ENCODE measurements at places on chromosomes 16 and 17. TPM values are rescaled to one million over a fixed set of nuclear protein-coding genes. Genes with fewer than 3 reads are reported as not detected.

KRTAP4-4 gene
- not detected for polyA plus RNA-seq

IRX3 gene
- not detected for polyA plus RNA-seq

PRDM7 gene
- not detected for polyA plus RNA-seq

PSMD12 gene
- polyA plus RNA-seq = 30.1 TPM

RNF213 gene
- polyA plus RNA-seq = 26.2 TPM

SRL gene
- not detected for polyA plus RNA-seq

KRTAP3-1 gene
- polyA plus RNA-seq = not detected

MAPK8IP3 gene
- 5.9 TPM for polyA plus RNA-seq

KRT31 gene
- not detected for polyA plus RNA-seq

CHST4 gene
- not detected for polyA plus RNA-seq

UBE2I gene
- polyA plus RNA-seq = 165 TPM

SPN gene
- 11.0 TPM for polyA plus RNA-seq

KRT24 gene
- polyA plus RNA-seq = not detected

CDRT4 gene
- polyA plus RNA-seq = 0.50 TPM

CLDN7 gene
- 1.2 TPM for polyA plus RNA-seq

KRT33B gene
- polyA plus RNA-seq = not detected

NSRP1 gene
- 40.8 TPM for polyA plus RNA-seq

ARMC7 gene
- 4.5 TPM for polyA plus RNA-seq

MT4 gene
- not detected for polyA plus RNA-seq

KRT27 gene
- not detected for polyA plus RNA-seq

HOXB6 gene
- not detected for polyA plus RNA-seq

TBC1D16 gene
- 1.7 TPM for polyA plus RNA-seq

SOST gene
- not detected for polyA plus RNA-seq

CRHR1 gene
- not detected for polyA plus RNA-seq

KCNG4 gene
- polyA plus RNA-seq = not detected

ATP2C2 gene
- polyA plus RNA-seq = not detected

CDH16 gene
- polyA plus RNA-seq = not detected

SEZ6L2 gene
- polyA plus RNA-seq = not detected

ZP2 gene
- not detected for polyA plus RNA-seq

IGFBP4 gene
- polyA plus RNA-seq = 3.0 TPM

NOD2 gene
- 0.86 TPM for polyA plus RNA-seq

PIK3R5 gene
- polyA plus RNA-seq = 30.7 TPM

ITGAD gene
- not detected for polyA plus RNA-seq

RNU2-1 gene
- not detected for polyA plus RNA-seq

AARSD1 gene
- 48.9 TPM for polyA plus RNA-seq

NPIPA8 gene
- not detected for polyA plus RNA-seq

MYH13 gene
- polyA plus RNA-seq = not detected

DPEP3 gene
- polyA plus RNA-seq = not detected

DNAH17 gene
- 1.1 TPM for polyA plus RNA-seq

RDM1 gene
- not detected for polyA plus RNA-seq

GNG13 gene
- not detected for polyA plus RNA-seq

TBC1D3G gene
- polyA plus RNA-seq = not detected

LRRC75A gene
- polyA plus RNA-seq = 1.7 TPM

CHD9NB gene
- polyA plus RNA-seq = not detected

SLC16A6 gene
- polyA plus RNA-seq = 0.33 TPM

RANGRF gene
- 67.4 TPM for polyA plus RNA-seq

CRYM gene
- not detected for polyA plus RNA-seq

RSKR gene
- 0.11 TPM for polyA plus RNA-seq

OR2C1 gene
- not detected for polyA plus RNA-seq

Data from IgD-negative memory B cell (primary cell).